ENCODE measurements at places on chromosomes 7 and 10. TPM values are rescaled to one million over a fixed set of nuclear protein-coding genes. Genes with fewer than 3 reads are reported as not detected.

Gene IGFBP1
- total RNA-seq, result not detected

Gene TLX1
- not detected for total RNA-seq

Gene GALNT17
- not detected for total RNA-seq

Gene DGKI
- 0.12 TPM for total RNA-seq

Gene SPAG6
- total RNA-seq, result 0.02 TPM

Gene LRRC18
- not detected for total RNA-seq

Gene AOAH
- 2.6 TPM for total RNA-seq

DNA sequence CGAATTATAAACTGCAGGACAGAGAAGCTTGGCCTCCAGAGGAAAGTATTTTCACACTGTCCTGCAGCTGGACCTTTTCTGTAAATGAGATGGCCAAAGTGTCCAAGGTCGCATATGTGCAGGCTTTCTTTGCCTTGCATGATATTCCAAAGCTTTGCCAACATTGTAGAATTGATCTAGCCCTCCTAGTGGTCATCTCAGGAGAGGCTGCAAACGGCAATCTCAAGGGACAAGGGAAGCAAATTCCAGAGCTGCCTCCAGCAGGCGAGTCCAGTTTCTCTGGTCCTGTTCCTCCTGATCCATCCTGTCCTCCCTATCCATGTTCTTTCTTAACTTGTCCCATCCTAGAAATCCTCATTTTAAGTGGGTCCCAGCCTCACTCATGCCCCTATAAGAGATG lies 373.4 kb upstream of the PCDH15 start:
- DNase-seq, result no peak

DNA sequence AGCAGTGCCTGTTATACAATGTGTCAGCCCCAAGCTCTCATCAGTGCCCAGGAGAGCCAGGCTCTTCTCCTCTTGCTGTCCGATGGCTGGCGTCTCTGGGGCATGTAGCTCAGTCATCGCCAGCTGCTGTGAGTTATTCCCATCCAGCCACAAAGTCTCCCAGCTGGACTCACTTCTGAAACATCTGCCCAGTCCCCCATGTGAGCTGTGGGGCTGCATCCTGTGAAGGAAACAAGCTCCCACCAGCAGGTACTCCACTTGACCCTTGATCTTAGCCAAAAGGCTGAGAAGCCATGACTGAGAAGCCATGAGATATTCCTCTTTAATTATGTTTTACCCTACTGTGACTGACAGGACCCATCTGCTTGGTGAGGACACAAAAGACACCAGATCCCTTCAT lies 212.7 kb upstream of the IGFBP3 start:
- no peak for DNase-seq

GRCh38 chr7:46034056-46034768 lies 113.1 kb upstream of the IGFBP3 start:
- peak; percentile 80 for DNase-seq

- no peak for DNase-seq
These were observed 106.6 kb downstream of the POU6F2 start for GRCh38 chr7:39084349-39084748.

DNA sequence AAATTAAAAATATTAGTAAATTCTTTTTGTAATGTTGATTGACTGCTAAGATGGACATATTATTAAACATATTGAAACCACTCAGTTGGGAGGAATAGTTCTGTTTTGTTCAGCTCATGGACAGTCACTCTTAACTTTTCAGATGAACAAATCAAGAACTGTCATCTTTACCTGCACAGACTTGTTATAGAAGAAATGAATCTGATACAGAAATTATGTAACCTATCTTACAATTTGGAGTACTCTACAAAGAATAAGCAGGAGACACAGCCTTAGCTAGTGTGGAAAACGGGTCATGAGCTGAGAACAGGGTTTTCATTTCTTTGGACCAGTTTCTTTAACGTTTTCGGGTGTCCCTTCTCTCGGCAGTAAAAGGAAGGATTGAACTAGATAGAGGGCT lies 1.2 kb upstream of the ANLN start:
- no peak for DNase-seq

DNA sequence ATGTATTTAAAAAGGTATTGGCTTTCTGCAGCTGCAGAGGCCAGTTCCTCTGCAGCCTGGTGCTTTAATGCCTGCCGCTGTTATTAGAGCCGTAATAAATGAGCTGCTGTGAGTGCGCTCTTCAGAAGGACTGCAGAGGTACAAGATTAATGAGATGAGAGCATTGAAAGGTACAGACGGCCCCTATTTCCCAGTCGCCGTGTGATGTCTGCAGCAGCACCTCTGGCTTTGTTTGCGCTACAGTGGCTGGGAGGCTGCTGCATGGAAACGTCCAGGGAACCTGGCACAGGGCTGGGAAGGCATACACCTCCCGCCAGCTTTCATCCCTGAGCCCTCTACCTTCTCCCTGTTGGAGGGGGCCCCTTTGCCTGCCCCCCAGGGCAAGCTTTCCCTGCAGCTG lies 383.8 kb upstream of the ZMIZ1 start:
- DNase-seq, result no peak

- DNase-seq, result no peak
These were observed 111.7 kb upstream of the STEAP1B start for GRCh38 chr7:22611758-22612079.

GRCh38 chr10:94320285-94320914 lies 42.3 kb downstream of the NOC3L start:
- peak; percentile 61 for DNase-seq

- peak; percentile 31 for DNase-seq
These were observed at the start of gene RBM20 for GRCh38 chr10:110643653-110644597. RBM20 (plus strand) TSS chr10:110644336; CDS start chr10:110644455, 119 bp downstream.

DNA sequence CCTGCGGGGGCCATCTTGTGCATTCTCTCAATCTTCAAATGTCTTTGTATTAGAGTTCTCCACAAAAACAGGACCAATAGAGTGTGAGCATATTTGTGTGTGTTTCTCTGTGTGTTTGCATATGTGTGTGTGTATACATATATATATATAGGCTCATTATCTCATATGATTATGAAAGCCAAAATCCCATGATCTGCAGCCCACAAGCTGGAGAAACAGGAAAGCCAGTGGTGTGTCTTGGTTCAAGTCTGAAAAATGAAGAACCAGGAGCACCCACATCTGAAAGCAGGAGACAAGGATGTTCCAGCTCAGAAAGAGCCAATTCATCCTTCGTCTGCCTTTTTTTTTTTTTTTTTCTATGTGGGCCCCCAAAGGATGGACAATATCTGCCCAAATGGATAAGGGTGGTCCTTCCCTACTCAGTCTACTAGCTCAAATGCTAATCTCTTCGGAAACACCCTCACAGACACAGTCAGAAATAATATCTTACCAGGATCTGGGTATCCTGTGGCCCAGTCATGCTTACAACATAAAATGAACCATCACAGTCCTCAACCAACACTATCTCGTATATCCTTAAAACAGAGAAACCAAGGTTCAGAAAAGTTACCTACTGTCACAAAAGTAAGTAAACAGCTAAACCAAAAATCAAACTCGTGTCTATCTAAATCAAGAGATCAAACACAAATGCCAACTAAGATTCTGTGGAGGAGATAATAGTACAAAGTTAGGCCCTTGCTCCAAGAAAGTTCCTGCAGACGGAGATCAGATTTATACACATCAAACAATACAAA lies 141.9 kb downstream of the JMJD1C start:
- DNase-seq, result no peak

DNA sequence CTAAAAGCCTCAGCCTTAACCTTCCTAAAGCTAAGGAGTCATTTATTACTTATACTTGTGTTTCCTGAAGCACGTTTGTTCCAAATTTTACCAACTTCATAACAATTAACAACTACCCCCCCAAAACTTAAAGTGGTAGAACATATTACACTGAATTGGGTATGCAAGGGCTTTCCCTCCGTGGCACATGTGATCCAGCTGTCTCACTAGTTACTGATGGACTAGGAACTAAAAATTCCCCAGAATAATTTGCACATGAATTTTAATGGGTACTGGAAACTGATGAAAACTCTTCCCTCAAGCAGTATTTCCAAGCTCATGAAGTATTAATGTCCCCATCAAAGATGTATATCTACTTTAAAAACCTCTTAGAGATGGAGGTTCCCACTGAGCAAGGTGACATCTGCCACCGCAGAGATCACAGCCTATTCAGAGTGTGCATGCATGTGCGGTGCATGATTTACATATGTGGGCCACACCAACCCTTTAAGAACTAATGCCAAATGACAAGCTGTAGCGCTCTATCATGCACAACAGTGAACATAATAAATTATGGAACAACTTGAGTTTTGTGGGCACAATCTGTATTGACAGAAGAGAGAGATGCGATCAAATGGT lies 139.9 kb upstream of the ADCY1 start:
- no peak for DNase-seq

DNA sequence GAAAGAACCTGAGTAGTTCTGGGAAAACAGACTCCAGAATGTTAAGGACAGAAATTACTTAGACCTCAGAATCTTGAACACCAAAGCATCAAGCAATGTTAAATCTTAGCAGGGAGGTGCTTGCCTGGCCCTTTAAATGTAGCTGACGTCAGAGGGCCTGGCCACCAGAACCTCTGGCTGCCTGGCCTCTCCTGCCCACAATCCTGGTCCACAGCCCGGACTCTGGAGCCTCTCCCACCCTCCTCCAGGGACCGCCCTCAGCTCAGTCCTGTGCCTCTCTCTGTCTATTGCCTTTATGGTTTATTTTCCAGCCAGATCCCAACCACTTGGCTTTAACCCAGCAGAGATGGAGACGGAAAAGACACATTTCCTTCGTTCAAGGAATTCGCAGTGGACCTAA lies 42.2 kb upstream of the EGR2 start:
- DNase-seq, result peak; percentile 10

GRCh38 chr7:118573085-118573484 lies 348.6 kb downstream of the ANKRD7 start:
- DNase-seq, result no peak

GRCh38 chr7:34281260-34281659 lies 375.9 kb downstream of the BMPER start:
- peak; percentile 12 for DNase-seq

All from M059J (cell line).